Stimulated activated CD4-positive, alpha-beta T cell treated with anti-CD3 and anti-CD28 coated beads, Interleukin-4, amount 100 ng/mL, for 1 hour (primary cell): ENCODE measurements at places on chromosomes 3 and 15.

GRCh38 chr3:156631323-156631722 is 43.1 kb upstream of the TIPARP start:
- DNase-seq, result no peak

GRCh38 chr3:152927131-152927530 is 92.2 kb downstream of the P2RY1 start:
- no peak for DNase-seq

DNA sequence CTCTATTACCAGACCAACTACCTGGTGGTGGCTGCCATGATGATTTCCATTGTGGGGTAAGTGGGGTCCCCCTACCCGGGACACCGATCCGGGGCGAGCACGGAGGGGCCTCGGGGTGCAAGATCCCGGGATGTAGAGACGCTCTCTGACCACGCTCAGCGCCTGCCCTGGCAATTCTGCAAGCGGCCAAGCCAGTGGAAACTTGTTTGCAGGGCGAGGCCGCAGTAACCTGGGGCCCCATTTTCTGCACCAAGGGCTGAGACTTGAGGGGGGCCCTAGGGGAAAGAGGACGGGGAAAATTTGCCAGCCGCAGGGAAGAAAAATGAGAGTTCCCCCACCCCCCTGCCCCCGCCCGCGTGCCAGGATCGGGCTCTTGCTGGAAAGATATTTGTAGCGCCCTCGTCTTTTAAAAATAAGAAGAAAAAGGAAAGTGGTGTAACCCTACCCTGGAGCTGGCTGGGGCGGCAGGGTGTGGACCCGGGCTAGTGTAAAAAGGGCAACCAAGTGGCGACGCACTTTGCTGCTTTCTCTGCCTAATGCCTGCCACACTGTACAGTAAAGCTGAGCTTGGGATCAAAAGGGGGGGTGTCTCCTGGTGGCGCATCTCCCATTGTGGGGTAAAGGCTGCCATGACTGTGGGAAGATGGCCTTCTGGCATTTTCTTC is 563 bp downstream of the ARL6IP5 start:
- DNase-seq, result no peak

GRCh38 chr3:40615918-40616819 is 91.4 kb downstream of the ZNF621 start:
- no peak for DNase-seq

DNA sequence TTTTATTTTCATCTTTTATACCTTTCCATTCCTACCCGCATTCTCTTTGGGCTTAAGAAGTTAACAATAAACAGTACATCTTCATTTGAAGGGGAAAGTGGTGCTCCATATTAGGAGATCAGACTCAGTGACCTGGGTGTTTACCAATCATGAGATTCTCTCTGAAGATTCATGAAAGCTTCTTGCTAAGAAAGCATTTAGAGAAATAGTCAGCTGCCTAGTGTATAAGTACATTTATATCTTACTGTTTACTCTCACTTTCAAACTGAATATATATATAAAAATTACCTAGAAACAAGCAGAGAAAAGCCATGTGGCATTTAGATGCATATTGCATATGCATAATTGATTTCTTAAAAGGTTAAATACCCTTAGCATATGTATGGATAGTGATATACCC is 100.5 kb downstream of the KCNH8 start:
- DNase-seq, result no peak

DNA sequence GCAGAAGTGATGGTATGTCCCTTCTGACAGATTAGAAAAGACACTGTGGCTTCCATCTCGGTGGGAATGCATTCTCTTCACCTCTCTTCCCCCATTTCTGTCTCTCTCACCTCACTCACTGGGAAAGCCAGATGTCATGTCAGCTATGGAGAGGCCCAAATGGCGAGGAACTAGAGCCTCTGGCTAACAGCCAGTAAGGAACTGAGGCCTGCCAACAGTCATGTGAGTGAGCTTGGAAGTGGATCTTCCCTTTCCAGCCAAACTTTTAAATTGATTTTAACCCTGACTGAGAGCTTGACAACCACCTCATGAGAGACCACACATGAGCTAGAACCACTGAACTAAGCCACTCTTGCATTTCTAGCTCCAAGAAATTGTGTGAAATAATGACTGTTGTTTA is 35.2 kb upstream of the CDAN1 start:
- DNase-seq, result no peak

DNA sequence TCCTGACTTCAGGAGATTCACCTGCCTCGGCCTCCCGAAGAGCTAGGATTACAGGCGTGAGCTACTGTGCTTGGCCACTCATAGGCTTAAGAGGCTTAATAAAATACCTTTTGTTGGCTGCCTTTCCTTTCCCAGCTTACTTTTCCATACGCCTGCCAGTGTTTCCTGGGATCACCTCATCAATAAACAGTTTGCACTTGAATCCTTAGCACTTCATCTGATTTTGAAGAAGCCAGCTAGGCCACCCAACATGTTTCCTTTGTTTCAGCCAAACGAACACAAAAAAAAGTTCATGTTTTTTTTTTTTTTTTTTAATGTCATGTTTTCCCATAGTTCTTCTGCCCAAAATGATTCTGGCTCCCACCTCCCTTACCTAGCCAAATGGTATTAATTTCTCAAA is 92.3 kb downstream of the RAP2B start:
- no peak for DNase-seq

DNA sequence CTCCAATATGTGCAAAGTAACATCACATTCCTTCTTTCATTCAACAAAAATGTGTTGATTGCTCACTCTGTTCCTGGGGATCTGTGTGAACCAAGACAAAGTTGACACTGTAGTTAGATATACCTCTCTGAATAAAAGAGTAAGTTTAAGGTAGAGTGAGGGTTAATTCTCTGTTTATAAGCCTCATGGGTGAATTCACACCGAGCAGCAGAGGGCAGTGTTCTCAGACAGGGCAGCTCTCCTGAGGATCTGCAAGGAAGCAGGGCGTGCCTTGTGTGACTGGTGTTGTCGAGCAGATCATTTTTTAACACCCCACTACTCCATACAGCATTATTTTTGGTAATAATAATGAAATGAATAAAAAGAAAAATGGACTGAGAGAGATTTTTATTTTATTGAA is 34.4 kb downstream of the PAQR9 start:
- peak; percentile 41 for DNase-seq

DNA sequence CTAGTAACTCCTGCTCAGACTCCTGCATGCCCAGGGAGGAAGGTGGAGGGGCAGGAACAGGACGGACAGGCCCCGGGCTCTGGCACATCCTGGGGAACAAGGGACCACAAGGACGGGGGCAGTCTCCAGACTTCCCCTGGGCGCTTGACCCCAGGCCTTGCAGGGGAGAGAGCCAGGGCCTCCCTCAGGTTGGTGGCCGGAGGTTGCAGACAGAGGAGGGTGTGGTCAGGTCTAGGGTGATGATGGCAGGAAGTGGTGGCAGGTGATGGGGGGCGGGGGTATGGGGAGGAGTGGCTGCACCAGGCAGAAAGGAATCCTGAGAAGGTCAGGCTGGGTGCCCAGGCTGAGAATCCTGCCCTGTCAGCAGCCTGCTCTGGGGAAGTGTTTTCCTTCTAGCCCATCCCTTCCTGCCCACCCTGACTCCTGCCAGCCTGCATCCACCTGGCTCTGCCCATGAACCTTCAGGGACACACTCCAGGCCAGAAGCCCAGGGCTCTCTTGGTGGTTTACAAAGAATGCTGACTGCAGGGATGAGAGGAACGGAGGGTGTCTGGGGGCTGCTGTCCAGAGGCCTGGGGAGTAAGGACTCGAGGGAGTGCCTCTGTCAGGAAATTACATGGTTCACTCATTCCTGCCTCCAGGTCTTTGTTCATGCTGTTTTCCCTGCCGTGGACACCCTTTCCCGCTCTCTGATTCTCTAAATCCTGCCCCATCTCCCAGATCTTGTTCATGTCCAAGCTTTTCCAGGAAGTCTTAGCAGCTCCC is 15.8 kb downstream of the LOXL1 start:
- no peak for DNase-seq

DNA sequence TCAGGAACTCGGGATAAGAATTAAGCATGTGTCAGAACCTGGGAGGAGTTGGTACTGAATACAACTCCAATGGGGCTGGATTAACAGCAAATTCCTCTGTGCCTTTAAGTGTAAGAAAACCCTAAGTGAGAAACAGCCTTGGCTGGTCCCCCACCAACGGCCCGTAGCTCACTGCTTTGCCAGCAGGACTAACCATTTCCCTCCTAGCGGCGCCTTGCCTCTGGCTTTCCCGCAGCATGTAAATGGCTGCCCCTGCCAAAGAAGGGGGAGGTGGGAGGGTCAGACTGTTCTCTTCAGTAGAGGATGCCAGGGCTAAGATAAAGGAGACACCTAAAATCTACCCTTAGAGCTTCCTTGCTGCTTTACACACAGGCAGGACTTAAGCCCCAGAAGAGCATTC is 51.0 kb upstream of the SH3GL3 start:
- no peak for DNase-seq

DNA sequence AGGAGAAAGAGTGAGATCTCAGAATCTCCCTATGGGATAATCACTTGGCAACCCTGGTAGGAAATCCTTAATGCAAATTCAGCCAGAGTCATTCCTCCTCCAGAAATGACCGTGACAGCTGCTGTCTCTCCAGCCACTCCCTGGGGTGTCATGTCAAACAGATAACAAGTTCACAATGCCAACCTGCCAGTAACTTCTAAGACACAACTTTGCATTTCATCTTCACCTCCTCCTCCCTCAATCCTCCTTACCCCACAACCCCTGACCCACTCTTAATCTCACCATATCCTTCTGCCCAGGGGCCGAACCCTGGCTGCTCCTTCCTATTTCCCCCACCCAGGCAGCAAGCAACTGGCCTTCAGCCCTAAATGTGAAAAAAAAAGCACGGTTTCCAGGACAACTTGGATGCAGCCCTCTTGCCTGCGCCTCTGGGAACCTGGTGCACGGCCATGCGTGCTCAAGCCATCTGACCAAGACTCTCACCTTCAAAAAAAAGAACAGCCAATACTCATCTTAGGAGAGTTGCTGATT is 166.0 kb downstream of the NTRK3 start:
- no peak for DNase-seq

DNA sequence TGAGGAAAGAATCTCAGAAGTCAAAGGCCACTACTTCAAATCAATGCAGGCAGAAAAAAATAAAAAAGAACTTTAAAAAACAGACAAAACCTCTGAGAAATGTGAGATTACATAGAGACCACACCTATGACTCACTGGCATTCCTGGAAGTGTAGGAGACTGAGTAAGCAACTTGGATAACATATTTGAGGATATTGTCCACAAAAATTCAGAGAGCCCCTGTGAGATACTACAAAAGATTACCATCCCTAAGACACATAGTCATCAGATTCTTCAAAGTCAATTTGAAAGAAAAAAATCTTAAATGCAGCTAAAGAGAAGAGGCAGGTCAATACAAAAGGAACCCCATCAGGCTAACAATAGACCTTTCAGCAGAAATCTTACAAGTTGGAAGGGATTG is 887.3 kb downstream of the NTRK3 start:
- DNase-seq, result no peak

DNA sequence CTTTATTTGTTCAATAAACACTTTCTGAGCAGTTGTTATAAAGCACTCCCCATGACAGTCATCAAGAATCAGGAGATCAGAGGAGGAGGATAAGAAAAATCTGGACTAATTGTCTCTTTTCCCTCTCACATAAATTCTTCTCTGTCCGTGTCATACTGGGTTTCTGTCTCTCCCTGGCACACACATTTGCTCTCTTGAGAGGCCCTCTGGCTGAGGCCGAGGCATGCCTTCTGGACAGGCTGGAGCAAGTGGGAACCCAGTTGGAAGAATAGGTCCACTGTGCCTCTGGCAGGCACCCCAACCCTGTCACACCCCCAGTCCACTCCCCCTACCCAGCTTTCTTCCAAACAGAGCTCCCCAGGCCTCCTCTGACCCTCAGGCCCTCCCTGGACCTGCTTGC is 315.8 kb downstream of the UACA start:
- DNase-seq, result no peak

- DNase-seq, result no peak
These were observed 45.0 kb downstream of the BCL2L10 start for GRCh38 chr15:52067545-52067926.

DNA sequence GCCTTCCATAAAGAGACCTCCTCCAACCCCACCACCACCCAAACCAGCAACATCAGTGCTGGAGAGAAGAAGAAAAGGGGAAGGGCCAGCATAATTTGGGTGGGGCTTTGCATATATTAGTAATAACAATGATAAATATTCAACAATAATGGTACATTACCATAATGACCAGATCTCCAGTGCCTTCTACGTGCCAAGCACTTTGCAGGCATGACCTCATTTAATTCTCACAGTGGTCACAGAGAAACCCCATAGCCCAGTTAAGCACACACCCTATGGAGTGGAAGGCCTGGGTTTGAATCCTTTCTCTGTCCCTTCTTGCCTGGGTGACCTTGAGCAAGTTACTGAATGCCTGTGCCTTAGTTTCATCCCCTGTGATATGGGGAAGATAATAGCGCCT is 49.2 kb downstream of the CORO2B start:
- DNase-seq, result no peak

DNA sequence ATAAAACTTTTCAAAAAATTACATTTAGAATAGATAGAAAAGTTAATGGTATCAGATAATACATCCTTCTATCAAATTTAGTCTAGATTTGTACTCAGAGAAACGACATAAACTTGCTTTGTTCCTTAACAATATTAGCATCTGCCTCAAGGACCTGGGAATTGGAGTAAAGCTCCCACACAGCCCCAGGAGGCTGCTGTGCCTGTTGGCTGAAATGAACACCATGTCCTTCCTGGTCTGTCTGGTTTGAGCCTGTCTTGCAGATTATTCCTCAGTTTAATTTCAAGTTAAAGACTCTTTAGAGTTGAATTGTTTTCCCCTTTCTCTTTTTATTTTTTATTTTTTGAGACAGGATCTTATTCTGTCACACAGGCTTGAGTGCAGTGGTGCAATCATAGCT is 19.4 kb downstream of the GNB5 start:
- DNase-seq, result no peak

- no peak for DNase-seq
These were observed 748.9 kb downstream of the MECOM start for GRCh38 chr3:168914662-168915061.

DNA sequence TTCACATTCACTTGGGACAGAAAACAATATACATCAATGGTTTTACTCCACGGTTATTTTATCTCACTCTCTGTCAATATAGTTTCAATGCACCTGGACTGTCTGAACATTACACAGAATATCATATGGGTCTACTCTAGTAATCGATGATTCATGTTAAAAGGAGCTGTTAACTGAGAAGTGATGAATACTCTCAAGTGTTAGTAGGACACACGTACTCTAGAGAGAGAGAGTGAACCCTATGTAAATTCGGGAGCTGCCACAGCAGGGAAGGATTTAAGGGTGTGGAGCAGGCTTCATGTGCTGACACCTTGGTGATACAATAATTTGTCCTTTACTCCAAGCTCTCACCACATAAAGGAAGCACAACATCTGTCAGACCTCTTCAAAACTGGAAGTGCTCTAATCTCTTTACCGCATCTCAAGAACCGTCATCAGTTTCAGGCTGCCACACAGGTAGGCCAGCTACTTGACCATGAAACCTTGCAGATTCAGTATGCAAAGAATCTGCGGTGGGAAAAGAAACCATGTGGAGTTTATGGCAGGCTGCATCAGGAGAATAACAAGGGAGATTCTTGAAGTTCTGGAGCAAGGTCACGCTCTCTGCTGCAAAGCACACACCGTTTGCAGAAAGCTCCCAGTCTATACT is 199.2 kb upstream of the TMC3 start:
- no peak for DNase-seq

- no peak for DNase-seq
These were observed 63.2 kb downstream of the HCN4 start for GRCh38 chr15:73305331-73306211.
